Stimulated activated CD4-positive, alpha-beta T cell treated with anti-CD3 and anti-CD28 coated beads, Interleukin-15, amount 100 ng/mL, for 1 hour (primary cell): ENCODE measurements at places on chromosomes 6 and 20.

DNA sequence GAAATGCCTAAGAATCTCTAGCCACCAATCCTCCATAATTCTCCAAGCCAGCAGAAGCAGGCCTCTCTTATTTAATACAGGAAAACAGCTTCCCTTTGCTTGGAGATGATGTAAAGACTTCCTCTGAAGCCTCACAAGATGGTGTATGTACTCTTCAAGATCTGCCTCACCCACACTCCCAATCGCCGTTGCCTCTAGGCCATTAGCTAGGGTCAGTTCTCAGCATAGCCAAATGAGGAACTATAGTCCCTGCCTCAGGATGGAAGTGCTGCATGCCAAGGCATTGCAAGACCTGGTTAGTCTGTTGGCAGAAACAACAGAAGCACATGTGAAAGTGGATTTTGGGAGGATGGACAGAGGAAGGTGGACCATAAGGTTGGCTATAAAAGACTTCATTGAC lies 139.1 kb downstream of the SCML4 start:
- no peak for DNase-seq

DNA sequence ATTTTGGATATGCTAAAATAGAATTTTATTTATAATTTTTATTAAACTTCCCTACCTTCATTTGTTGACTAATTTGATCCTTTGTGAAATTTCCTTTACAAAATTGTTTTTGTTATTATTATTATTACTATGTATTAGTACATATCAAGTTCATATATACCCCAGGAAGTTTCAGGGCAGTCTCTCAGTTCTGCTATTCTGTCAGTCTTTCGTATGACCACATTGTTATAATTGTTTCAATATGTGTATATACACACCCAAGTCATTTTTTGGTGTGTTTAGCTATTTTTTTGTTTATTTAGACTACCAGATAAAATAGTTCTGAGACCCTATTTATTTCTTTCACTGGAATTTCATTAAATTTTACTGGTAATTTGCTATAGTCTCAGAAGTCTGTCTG lies 72.1 kb downstream of the NKAIN2 start:
- DNase-seq: no peak

GRCh38 chr6:111487661-111488060 lies 4.6 kb upstream of the REV3L start:
- no peak for DNase-seq

DNA sequence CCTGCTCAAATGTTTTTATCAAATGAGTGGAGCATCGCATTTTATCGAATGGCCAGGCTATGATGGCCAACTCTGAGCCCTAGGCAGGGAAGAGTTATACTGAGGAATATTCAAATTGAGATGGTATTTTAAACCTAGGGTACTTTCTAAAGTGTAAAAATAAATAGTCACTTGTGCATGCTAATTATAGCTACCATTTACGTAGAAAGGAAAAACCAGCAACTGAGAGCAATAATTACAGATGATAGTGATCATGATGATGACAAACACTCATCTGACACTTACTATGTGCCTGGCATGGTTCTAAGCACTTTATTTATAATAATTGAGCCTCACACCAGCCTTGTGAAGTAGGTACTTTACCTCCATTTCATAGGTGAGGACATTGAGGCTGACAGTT lies 455.7 kb downstream of the CD83 start:
- DNase-seq: no peak

- DNase-seq: no peak
Observed at GRCh38 chr20:3616250-3616649, 46.9 kb downstream of the GFRA4 start.

- DNase-seq: no peak
Observed at GRCh38 chr6:142172758-142173157, 25.7 kb downstream of the VTA1 start.

DNA sequence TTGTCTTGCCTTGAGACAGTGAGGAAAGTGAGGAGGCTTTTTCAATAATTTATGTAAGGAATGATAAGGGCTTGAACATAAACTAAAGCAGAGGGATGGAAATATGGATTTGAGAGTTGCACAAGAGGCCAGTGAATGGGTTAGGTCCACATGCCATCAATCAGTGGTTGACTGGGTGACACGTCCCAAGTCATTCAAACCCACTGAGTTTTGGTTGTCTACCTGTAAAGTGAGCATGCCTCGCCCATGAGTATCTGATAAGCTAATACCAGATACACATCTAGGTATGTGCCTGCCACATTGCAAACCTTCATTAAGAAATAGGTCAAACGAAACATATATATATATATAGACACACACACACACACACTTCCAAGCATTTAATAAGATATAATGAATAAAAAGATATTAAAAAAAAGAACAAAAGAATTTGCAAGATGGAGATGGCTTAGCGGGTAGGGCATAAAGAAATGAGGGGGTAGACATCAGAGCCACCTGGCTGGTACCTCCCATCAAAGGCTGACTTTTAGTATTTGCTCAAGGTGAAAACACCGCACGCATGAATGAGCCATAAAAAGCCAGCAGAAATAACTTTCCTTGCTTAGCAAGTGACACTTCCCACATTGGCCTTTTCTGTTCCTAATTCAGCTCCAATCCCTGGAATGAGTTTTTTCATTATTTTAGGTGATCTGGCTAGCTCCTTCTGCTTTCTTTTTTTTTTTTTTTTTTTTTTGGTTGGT lies 109.1 kb upstream of the GGTLC1 start:
- DNase-seq: no peak

DNA sequence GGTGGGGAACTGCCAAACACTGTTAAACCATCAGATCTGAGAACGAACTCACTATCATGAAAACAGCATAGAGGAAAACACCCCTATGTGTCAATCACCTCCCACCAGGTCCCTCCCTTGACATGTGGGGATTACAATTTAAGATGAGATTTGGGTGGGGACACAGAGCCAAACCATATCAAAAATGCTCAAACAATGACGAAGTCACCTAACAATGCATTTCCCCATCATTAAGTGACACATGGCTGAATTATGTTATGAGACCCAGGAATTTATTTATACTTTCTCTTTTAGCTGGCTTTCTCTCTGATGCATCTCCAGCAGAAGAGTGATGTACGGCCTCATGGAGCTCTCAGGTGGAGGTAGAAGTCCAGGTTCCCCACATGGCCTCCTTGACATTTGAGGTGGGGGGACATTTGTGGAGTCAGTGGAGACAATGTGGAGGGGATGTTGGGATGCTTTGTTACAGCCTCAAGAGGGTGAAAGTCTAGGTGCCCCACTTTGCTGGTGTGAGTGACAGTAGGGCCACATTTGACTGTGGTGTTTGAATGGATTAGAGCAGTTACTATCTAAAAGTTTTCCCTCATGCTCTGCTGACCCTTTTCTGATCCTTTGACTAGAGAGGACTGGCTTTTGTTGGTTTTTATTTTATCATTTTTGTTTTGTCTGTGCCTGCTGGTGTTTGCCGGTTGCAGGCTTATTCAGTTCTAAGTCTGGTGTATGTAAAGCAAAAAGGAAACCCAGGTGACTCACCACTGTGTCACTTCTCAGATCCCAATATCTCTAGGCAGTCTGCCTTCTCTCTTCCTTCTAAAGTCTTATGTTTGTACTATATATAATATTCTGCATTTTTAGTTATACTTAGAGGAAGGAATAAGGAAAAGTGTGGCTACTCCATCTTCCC lies 18.5 kb upstream of the DCBLD1 start:
- no peak for DNase-seq

GRCh38 chr20:47878601-47879027 lies 93.3 kb upstream of the SULF2 start:
- no peak for DNase-seq

DNA sequence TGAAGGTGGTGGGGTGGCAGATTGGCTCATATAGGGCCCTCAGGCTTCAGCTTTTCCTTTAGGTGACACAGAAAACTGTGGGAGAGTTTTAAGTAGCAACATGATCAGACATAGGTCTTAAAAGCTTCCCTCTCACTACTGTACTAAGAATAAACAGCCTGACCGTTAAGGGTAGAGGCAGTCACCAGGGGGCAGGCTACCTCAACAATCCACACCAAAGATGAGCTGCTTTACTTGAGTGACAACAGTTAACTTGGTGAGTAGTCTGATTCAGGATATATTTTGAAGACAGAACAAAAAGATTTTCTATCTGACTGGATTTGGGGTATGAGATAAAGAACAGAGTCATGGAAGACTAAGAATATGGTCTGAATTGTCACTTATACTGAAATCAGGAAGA lies 193.1 kb upstream of the SHLD1 start:
- DNase-seq: no peak

- DNase-seq: no peak
Observed at GRCh38 chr20:41152108-41152757, 14.9 kb downstream of the PLCG1 start.

- DNase-seq: no peak
Observed at GRCh38 chr20:21241406-21241805, 61.7 kb upstream of the XRN2 start.

GRCh38 chr6:35247642-35248231 lies 11.8 kb upstream of the ZNF76 start:
- DNase-seq: no peak

DNA sequence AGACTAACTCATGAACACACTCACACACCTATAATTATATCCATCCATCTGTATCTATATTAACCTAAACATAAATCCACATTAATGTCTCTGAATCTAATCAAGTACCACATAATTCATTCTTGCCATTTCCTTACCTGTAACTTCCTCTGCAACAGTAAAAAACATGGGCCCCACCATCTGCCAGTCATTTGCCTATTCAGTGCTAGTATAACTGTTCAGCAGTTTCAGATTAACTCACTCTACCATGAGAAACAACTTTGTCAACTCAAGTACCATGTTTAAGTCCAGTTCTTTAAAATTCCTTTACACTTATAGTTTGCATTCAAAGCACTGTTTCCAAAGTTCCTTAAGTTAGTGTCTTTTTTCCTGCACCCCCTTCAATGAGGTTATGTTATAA lies 68.8 kb downstream of the LAMP5 start:
- DNase-seq: no peak

- no peak for DNase-seq
Observed at GRCh38 chr6:144066741-144067484, 28.5 kb downstream of the SF3B5 start.

DNA sequence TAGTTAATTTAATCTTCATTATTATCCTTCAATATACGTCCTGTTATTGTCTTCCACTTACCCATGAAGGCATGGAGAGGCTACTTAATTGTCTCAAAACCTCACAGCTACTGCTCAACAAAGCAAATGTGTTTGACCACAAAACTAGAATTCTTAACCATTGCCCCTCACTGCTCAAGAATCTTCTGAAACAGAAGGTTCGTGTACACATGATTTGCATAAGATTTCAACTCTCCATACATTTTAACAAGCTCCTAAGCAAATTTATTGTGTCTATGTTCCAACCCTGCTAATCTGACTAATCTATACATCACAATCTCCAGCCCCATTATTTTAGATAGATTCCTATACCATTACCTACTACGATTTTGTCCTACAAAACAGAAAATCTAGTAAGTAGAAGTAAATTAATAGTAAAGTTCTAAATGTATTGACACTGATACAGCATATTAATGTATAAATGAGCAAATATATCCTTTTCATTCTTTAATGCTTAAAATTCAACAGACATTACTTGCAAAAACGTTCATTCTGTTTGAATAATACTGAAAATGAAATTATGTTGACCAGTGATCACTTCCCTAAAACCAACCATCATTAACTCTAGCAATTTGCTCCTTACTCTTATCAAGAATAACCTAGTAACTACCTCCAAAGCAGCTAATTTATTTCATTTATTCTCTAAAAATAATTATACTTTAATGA lies 89.7 kb upstream of the RNF217 start:
- DNase-seq: no peak

DNA sequence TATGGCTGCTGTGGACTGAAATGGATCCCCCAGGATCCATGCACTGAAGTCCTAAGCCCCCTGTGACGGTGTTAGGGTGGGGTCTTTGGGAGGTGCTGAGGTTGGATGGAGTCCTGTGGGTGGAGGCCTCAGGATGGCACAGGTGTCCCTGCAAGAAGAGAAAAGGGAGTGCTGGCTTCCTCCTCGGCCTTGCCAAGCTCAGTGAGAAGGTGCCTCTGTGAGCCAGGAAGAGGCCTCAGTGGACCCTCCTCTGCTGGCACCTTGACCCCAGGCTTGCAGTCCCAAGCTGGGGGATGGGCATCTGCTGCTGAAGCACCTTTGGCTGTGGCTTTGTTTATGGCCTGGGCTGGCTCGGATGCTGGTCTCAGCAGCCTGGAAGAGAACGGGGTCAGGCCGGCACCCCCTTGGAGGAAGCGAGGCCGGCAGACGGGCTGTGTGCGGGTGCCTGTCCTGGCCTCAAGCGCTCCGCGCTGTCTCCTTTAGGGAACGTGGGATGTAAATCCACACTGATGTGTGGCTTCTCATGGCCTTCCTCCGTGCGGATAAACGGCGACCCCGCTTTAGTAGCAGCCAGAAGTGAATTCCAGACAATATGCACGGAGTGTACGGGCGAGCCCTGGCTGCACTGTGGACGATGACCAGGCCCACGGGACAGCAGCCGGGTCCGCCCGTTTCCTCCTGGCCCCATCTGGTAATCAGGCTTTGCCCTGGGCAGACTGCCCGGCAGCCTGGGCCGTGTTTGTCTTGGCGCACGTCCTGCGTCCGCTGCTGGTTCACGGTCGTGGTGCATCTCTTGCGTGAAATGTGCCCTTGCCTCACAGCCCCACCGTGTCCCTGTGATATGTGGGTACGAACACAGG lies 182.6 kb downstream of the ERMARD start:
- DNase-seq: no peak

- no peak for DNase-seq
Observed at GRCh38 chr6:12679341-12679740, 37.2 kb upstream of the PHACTR1 start.

GRCh38 chr6:132673376-132674094 lies 14.6 kb upstream of the TAAR1 start:
- no peak for DNase-seq

DNA sequence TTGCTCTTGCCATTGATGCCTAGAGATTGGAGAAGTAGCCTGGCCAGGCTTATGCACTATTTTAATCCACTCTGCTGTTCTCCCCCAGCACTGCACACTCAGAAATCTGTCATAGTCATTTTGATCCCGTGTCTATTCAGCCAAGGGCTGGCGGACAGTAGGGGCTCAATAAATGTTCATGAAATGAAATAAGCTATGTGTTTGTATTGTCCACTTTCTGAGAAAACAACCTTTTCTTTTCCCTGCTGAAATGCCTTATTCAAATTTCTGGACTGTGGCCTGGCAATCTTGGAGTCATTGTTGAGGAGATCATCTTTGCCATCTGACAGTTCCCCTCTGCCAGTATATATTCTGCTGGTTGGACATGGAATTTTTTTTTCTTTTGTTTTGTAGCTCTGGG lies 550.4 kb upstream of the MAP3K7 start:
- DNase-seq: no peak

DNA sequence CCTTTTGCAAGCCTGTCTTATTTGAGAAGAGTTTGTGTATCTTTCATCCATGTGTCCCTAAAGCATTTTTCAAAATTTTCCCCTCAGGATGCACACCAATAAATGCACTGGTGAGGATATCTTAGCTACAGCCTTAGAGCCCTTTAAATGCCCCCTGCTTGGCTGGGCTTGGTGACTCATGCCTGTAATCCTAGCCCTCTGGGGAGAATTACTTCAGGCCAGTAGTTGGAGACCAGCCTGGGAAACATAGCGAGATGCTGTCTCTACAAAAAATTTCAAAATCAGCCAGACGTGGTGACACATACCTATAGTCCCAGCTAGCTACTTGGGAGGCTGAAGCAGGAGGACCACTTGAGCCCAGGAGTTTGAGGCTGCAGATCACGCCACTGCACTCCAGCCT lies 33.8 kb upstream of the PLCB4 start:
- DNase-seq: no peak
